Mesenteric fat pad (tissue), 1 donor: ENCODE measurements at places on chromosomes 11 and 22.
A peak's percentile ranks its signal among the peaks of the same experiment; 100 is the strongest.

DNA sequence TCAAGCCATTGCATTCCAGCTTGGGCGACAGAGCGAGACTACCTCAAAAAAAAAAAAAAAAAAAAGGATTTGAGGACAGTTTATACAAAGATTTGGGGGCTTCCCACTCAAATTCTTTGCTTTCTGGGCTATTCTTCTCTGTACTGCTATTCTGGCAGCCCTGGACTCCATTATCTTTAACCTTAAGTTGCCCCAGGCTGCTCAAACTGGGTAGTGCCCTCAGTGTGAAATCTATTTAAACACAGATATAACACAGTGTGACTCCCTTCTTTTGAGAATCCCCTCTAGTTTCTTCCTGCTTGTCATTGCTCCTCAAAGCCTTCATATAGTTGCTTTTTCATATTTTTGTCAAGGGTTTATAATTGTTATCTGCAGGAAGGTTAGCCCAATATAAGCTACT, 49.5 kb upstream of the WEE1 start:
- DNase-seq = no peak

DNA sequence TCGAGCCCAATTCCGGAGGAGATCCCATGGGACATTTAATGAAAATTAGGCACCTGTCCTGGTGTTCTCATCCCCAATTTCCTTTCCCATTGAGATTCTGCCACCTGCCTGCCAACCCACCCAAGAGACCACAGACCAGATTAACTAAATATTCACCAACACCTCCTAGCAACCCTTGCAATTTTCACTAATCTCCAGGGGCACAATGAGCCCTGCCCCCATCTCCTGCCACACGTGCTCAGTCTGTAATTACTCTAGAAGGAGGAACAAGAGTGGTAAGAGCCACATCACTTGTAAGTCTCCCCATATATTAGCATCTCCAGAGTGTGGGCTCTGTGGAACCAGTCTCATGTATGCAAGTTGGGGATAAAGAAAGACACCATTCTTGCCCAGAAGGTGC, 38.0 kb downstream of the IL18BP start:
- DNase-seq = peak; percentile 24

DNA sequence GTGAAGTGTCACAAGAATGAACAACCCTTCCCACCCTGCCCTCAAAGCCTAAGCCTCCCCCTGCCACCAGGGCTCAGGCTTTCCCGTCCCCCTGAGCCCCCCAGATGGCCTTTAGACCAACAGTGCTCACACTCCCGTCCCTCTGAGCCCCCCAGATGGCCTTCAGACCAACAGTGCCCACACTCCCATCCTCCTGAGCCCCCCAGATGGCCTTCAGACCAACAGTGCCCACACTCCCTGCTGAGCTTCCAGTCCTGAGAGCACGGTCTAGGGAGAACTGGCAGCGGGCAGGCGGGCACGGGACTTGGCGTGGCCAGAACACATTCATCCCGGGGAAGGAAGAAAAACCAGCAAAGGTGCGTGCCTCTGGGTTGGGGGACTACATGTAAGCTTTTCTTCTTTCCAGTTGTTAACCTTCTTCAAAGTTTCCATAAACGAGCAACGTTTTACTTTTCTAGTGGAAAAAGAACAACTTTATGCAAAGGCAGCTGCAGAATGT, 2.5 kb downstream of the MRGPRG start:
- no peak for DNase-seq

DNA sequence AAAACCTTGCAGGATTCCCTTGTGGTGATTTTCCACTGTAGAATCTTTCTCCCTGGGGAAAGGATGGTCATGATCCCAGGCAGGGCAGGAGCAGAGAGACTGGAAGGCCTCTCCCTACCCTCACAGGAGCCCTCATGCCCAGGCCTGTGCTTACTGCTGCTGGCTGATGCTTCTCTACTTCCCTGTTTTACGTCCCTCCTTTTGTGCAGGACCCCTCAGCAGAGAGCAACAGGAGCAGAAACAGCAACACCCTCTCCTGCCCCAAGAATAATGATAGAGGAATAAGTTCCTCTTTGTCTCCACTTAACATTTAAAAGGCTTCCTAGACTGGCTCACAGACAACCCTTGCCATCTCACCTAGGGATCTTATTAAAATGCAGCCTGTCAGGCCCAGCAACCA, 3.6 kb downstream of the ISX start:
- DNase-seq = no peak

GRCh38 chr11:3148990-3149851, 15.9 kb downstream of the OSBPL5 start:
- no peak for DNase-seq

- DNase-seq = no peak
Measured at GRCh38 chr11:72685560-72686480, 11.6 kb upstream of the PDE2A start.

- no peak for DNase-seq
Measured at GRCh38 chr22:31912407-31912743, 32.0 kb upstream of the YWHAH start.

DNA sequence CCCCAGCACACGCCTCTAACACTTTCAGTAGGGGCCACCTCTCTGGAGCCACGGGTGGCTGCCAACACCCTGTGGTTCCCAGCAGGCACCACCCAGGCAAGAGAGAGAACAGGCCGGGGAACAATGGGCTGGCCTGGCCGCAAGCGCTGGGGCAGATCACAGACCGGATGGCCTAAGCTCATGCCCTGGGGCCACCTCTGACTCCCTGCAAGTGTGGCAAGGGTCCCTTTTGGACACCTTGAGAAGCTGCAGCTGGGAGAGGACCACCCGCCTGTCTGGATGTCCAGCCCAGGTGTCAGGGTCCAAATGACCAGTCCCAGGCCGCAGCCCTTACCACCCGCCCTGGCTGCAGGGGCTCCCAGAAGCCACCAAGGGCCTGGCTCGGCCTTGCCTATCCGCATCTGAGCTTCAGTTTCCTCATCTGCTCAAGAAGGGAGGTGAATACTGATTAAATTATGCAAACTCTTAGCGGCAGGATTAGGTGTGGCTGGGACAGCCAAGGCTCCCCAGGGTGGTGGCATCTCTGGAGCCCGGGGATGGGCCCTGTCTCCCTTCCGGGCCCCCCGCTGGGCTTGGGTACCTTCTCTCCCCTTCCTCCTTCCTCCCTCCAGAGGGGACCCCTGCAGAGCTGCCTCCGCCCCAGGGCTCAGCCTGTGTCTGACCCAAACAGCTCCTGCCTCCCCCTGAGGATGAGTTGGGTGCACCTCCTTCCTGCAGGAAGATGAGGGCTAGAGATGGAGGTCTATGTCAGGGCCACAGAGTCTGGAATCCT, 785 bp upstream of the SUSD2 start:
- DNase-seq = no peak

GRCh38 chr11:128717516-128717915, 23.6 kb downstream of the FLI1 start:
- DNase-seq = no peak
